ENCODE measurements at places on chromosomes 3 and 15.

- no peak for DNase-seq
These were observed 55.7 kb upstream of the PLXND1 start for GRCh38 chr3:129662191-129662608.

DNA sequence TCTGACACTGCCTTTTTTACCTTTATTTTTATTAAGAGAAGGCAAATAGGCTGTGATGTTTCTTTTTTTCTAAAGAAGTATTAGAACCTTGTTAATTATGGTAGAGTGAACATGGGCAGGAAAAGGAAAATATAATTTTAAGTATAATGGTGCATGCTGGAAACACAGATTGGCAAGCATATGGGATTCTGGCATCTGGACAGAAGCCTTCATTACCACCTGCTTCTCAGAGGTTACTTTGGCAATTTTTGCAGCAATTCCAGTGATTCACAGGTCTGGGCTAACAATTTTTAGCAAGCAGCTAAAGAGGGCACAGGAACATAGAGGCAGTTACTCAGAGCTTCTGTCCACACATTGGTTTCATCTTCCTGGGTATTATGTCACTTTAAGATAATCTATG, 258.3 kb downstream of the DIPK2A start:
- no peak for DNase-seq

- no peak for DNase-seq
These were observed 6.2 kb upstream of the CAPN3 start for GRCh38 chr15:42353061-42353460.

- DNase-seq: no peak
These were observed 251.2 kb upstream of the RORA start for GRCh38 chr15:61480295-61480694.

DNA sequence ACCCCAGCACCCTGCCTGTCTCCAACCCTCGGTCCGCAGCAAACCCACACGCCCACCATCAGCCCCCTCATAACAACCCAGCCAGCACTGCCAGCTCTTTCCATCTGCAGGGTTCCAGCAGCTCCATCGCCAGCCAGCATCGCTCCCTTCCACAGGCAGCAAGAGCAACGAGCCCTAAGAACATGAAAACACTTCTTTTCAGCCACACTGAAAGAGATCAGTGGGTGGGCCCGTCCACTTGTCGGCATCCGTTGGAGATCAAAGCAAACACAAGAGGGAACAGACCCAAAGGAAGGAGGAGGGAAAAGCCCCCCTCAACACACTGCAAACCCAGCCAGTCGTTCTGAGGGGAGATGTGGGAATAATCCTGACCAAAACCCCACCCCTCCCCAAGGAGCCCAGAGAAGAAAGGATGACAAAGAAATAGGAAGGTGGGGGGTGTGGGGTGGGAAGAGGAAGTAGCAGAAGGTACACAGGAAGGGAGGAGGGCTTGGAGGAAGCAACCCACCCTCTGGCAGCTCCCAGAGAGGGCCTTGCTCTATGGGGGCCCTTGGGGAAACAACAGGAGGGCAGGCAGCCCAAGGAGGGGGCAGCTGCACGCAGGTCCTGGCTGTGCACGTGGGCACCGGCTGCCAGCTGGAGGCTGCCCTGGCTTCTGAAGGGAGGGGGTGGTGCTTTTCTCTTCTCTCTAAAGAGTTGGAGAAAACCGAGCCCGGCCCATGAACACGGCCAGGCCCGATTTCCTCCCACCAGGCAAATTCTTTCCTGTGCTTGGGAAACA, 473.6 kb upstream of the PROK2 start:
- DNase-seq: no peak

DNA sequence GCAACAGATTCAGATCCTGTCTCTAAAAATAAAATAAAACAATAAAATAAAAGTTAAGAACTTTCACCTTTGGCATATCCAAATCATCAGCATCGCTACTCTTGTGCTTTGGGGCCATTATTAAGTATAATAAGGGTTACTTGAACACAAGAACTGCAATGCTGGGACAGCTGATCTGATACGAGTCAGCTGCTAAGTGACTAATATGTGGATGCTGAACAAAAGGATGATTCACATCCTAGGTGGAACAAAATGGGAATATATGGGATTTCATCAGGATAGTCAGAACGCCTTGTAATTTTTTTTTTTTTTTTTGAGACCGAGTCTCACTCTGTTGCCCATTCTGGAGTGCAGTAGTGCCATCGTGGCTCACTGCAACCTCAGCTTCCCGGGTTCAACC, 29.7 kb downstream of the BUB1B start:
- DNase-seq: no peak

- no peak for DNase-seq
These were observed 928 bp downstream of the CEP97 start for GRCh38 chr3:101725194-101725889.

DNA sequence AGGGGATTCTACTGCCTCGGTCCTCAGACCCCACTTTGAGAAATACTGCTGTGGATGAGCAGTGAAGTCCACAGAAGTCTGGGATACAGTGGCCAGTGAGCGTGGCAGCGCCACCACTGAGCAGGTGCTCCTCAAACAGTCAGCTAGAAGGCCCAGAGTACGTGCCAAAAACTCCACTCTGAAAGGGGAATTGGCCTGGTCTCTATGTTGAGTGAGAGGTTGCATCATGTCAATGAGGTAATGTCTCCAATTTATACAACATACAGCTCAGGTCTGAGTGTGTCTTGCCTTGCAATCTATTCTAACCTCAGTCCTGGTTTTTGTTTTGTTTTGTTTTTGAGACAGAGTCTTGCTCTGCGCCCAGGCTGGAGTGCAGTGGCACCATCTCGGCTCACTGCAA, 53.3 kb upstream of the ETV5 start:
- DNase-seq: no peak

DNA sequence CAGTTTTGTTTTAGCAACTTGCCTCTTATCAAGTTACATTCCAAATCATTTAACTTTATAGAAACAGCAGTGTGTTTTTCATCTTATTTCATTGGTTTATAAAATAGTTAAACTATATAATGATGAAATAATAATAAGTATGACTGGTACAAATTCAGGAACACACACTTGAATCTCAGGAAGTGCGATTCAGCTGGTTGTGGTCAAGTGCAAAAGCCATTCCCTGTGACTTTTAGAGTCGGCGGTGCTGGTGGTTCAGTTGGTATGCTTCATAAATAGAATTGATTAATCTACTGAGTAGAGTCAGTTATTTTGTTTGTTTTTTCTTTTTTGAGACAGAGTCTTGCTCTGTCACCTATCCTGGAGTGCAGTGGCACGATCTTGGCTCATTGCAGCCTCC, 22.7 kb downstream of the SACM1L start:
- no peak for DNase-seq

GRCh38 chr3:80733522-80734176, 965.9 kb upstream of the ROBO1 start:
- no peak for DNase-seq

GRCh38 chr3:67067251-67067650, 69.1 kb downstream of the KBTBD8 start:
- no peak for DNase-seq

DNA sequence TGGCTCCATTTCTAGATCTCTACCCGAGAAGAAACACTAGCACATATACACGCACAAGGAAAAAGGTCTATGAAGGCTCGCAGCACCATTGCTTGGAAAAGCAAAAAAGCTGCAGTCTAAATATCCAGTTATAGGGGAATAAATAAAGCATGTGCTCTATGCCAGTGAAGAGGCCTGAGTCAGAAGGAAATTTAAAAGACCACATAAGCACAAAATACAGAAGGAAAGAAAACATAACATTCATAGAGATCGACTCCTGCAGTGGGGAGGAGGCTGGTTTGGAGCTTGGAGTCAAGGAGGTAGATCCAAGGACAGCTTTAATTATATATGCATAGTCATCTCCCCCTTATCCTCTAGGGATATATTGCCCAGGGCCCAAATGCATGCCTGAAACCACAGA, 114.4 kb downstream of the PDZRN3 start:
- DNase-seq: no peak

GRCh38 chr3:144771381-144771870, 799.8 kb downstream of the DIPK2A start:
- DNase-seq: no peak

- peak; percentile 90 for DNase-seq
These were observed 238.7 kb upstream of the P2RY1 start for GRCh38 chr3:152595975-152596821.

- no peak for DNase-seq
These were observed 105.6 kb upstream of the BFSP2 start for GRCh38 chr3:133294253-133294652.

DNA sequence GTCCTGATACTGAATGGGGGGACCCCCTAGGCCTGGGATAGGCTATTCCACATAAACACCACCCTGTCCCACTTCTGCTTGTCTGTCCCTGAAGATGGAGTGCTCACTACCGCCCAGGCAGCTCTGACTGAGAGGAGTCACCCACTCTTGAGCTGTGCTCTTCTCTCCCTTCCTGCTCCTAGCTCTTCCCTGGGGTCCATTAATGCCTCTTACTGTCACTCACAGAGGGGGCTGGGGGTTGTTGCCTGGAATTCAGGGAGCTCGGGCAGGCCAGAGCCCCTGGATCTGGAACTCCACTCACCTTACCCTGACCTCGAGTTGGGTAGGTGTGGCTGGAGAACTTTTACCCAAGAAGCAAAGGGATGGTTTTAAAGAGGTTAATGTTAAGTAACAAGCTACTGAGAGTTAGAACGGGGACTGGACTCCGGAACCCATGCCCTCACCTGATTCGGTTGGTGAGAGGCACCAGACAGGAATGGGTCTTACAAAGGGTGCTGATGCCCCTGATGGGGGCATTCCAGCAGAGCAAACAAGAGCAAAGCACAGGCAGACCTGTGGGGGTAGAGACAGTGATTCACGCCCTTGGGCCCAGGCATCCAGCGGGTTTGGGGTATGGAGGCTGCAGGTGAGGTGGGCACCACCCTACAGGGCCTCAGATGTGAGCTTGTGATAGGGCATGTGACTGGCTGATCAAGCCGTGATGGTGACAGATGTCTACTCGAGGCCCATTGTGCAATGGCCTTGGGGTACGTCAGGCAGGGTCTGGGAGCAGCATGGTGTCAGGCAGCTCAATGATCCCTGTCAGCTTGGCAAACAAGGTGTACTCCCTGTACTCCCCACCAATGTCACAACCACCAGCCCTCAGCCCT, 5.4 kb downstream of the NBEAL2 start:
- no peak for DNase-seq

- DNase-seq: no peak
These were observed 38.8 kb upstream of the B3GNT5 start for GRCh38 chr3:183214277-183214612.

- DNase-seq: no peak
These were observed 406.8 kb downstream of the SHQ1 start for GRCh38 chr3:72441284-72441994.

DNA sequence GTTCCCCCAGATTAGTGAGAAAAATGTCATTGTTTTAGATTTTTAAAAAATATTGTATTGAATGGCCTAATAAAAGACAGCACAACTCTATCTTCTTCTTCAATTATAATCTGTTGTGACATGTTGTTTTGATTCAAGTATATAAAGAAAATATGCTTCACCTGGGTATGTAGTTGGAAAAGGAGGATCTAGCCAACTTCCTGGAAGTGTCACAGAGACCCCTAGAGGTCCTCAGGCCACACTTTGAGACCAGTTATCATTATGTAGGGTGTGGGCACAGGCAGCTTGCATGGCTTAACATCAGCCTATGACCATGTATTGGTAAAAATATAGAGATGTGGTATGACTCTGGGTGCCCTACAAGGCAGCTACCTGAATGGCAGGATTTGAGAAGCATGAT, 14.7 kb upstream of the RYR3 start:
- no peak for DNase-seq

GRCh38 chr3:135458541-135459322, 506.8 kb upstream of the PPP2R3A start:
- DNase-seq: no peak

DNA sequence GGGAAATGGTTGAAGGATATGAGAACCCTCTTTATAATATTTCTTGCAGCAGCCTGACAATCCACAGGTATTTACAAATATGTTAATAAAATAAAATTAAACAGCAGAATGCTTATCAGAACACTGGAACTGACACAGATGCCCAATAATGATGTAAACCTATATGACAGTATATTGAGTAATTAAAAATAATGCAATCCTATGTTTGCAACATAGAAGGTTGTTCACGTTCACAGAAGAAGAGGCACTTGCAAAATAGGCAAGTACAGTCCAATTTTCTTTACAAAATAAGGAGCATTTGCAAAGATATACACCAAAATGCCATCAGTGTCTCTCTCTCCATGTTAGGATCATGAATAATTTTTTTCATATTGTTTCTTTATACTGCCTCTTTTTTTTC, 397.0 kb upstream of the WNT5A start:
- no peak for DNase-seq

GRCh38 chr3:32457971-32458471, 44.6 kb downstream of the CMTM6 start:
- DNase-seq: peak; percentile 26

GRCh38 chr3:156643729-156644389, 30.5 kb upstream of the TIPARP start:
- DNase-seq: peak; percentile 90

DNA sequence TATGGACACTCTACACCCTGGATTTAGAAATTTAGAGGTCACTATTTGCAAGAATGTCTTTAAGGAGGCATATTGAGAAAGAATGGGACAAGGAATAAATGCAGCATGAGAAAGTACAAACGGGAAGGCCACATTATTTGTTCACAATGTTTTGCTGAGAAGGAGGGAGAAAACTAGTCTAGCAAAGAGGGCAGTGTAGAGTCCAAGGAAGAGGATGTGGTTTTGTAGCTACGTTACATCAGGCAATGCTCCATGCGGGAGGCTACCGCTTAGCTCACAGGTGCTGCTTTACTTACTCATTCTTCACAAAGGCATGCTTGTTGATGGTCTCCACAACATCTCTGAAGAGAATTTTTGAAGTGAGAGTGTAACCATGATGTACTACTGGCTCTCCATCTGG, 191.1 kb downstream of the PLCH1 start:
- peak; percentile 23 for DNase-seq

DNA sequence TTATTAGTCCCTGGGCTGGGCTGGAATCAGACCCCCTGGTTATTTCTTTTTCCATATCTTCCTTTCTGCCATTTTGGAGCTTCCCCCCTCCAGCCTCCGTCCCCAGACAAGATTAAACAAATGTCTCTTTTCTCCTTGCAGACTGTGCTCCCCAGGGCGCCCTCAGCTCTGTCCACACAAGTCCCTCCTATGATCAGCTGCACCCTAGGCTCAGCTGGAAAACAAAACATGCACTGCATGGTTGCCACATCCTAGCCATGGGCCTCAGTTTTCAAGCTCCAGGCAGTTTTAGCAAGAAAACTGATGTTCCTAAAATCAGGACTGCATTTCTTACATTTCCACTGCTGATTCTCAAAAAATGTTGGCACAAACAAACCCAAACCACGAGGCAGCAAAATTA, 23.5 kb upstream of the RFTN1 start:
- no peak for DNase-seq

All from GDM1 (cell line).